Activated T-cell treated with anti-CD3 and anti-CD28 coated beads for 1 hour (primary cell): ENCODE measurements at places on chromosomes 3 and 15.

DNA sequence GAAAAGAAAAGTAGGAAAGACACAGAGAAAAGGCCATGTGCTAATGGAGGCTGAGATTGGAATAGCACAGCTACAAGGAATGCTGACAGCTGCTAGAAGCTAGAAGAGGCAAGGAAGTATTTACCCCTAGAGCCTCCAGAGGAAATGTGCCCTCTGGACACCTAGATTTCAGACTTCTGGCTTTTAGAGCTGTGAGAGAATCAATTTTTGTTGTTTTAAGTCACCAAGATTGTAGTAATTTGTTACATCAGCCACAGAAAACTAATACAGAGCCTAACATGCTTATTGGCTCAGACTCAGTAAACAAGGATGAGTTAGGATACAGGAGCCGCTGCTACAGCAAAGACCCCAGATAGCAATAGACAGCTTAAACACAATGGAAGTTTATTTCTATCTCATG is 33.1 kb upstream of the GLCE start:
- DNase-seq, result no peak

GRCh38 chr3:17747890-17748247 is 5.4 kb upstream of the TBC1D5 start:
- no peak for DNase-seq

DNA sequence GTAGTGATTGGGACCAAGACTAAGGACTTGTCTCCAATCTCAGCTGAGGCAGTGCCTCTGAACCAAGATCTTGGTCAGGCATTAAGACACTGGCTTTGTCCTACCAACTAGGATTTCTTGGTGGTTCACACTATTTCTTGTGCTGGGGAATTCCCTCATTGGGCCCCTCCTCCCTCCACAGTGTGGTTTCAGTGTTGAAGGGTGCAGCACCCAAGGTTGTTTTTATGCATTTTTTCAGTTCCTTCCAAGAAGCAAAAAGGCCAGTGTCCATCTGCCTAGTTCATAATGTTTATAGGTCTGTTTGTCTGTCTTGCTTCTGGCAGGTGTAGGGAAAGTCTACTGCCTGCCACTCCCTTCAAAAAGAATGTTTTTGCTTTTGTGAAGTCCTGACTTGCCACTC is 10.6 kb upstream of the ITPKA start:
- no peak for DNase-seq

DNA sequence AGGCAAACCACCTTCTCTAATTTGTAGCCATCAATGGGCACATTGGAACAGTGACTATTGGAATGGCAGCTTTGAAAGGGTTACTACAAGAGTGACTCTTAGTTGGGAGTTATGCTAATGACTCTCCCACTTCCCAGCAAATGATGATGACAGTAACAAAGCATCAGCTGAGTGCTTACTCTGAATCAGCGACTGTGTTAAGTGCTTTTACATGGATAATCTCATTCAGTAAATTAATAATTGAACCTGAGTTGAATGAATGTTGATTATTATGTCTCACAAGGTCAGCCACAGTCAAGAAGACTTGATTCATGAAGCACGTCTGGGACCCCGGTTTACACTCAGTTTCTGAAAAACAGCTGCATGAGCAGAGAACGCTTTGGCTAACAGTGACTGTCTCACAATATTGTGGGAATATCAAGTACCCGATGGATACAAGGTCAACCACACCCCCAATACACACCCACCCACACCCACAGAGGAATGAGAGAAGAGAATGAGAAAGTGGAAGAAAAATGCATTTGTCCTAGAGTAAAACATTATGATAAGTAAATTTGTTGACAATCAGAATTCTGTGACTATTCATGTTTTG is 242.0 kb upstream of the FEZF2 start:
- DNase-seq, result no peak

DNA sequence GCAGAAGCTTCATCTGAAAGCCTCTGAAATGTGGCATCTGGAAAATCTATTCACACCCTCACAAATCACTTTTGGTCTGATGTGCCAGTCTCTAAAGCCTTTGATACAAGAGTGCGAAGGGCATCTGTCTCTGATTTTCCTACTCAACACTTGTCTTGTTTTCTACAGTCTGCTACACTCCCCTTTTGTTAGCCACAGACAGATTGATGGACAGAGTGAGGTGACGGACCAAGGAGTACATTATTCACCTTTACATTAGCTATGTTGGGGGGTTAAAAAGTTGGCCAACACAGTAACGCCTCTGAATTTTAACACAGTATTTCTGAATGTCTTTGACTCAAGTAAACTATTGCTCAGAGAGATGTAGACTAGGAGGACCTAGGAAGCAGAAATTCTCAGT is 63.1 kb downstream of the TNIK start:
- DNase-seq, result no peak

DNA sequence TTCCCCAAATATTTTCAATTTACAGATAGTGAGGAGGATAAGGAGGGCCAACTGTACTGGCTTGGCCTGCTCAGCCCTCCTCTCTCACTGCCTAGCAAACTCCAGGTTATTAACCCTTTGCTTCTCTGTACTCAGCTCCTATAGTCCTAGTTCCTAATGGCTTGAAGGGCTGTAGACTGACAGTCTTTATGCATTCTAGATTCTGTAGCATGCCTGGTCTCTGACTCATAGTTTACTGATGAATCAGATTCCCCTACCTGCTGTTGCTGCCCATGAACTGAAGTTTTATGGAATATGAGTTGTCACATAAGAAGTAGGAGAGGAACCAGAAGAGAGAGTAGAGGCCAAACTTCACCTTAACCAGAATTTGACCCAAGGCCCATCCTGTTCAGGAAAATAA is 27.1 kb upstream of the MAP3K13 start:
- DNase-seq, result no peak

GRCh38 chr3:125212091-125212508 is 448 bp downstream of the SLC12A8 start:
- DNase-seq, result no peak

DNA sequence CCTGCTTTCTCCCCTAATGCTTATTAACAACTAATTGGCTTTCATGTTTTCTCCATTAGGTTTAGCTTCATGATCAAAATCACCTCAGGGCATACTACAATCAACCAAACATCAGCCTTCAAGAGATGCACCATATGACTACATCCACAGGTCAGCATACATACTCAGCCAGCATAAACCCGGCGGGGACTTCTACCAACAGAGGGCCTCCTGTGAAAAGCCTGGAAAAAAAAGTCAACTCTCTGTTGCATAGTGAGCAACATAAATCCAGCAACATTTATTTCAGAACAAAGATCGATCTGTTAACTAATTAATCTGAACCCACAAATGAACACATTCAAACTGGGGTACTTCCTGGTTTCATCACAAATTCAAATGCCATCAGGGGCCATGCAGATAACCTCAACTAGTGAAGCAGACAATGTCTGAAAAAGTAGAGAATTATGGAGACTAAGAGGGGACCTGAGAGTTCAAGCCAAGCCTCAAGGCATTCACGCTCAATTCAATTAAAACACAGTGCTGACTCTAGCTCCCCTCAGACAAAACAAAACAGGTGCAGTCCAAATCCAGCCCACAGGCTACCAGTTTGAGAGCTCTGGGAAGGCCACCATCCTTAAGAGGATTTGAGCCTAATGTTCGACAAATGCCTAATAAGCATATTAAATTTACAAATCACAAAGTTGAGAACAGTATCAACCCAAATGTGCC is 124.5 kb downstream of the MAGI1 start:
- no peak for DNase-seq

GRCh38 chr3:143784446-143784845 is 63.8 kb downstream of the SLC9A9 start:
- DNase-seq, result no peak

DNA sequence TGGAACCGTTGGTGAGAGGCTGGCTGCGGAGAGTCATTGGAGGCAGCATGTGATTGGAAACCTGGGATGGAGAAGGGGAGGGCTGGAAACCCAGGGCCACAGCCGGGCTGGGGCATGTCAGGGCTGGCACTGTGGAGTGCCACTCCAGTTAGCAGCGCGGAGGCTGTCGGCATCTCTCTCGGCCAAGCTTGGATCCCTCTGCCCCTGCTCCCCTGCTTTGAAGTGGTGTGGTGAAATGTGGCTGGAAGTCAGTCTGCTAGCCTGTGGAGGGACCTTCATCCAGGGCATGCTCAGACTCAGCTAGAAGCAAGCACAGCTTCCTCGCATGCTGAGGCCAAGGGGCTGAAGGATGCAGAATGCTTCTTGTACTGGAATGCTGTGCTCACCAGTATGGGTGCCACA is 13.5 kb downstream of the SLCO3A1 start:
- DNase-seq, result no peak

GRCh38 chr3:21944251-21944650 is 193.2 kb upstream of the ZNF385D start:
- no peak for DNase-seq

DNA sequence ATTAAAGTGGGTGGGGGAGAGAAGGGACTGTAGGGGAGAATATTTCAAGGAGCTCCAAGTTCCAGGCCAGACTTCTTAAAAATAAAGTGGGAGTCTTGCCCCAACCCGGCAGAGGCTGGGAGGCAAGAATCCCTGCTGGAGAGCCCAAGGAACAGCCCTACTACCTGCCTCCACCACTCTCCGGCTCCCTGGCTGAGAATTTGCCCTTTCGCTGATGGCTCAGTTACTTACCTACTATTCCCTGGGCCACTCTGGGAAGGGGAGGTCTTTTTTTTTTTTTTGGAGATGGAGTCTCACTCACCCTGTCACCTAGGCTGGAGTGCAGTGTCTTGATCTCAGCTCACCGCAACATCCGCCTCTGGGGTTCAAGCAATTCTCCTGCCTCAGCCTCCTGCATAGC is 15.5 kb downstream of the MYL3 start:
- no peak for DNase-seq

- DNase-seq, result no peak
Observed at GRCh38 chr3:161104561-161105551, at the start of gene B3GALNT1. Gene B3GALNT1 (minus strand): TSS chr3:161105349. CDS start chr3:161086754, 18,595 bp downstream.

DNA sequence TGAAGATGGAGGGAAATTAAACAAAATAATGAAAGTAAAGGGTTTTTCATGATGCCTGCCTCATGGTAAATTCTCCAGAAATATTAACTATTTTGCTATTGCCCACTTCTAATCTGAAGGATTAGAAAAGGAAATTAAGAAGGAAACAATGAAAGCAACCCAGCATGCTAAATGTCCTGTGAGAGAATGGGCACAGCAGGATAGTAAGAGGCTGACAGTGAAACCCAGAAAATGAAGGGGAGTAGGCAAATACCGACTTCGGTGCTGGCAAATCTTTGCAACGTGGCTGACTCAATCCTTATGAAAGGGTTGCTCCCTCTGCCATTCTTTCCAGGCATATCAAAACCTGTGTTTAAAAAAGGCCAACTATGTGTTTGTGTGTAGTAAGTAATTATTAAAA is 147.5 kb upstream of the SYNPR start:
- DNase-seq, result no peak

DNA sequence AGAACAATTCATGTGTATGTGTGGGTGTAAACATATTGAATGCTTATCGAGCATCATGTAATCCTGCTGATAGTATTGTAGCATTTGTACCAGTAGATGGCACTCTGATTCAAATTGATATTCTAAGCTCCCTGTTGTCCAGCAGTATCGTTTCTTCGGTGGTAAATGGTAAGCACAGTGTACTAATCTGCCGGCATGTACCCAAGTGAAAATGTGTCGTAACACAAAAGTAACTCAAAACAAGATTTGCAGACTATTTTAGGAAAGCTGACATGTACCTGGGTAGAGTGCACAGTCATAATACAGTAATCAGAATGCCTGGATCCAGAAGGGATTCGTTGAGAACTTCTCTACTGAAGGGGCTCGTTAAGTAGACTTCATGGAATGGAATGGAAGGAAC is 31.7 kb upstream of the MNS1 start:
- no peak for DNase-seq

DNA sequence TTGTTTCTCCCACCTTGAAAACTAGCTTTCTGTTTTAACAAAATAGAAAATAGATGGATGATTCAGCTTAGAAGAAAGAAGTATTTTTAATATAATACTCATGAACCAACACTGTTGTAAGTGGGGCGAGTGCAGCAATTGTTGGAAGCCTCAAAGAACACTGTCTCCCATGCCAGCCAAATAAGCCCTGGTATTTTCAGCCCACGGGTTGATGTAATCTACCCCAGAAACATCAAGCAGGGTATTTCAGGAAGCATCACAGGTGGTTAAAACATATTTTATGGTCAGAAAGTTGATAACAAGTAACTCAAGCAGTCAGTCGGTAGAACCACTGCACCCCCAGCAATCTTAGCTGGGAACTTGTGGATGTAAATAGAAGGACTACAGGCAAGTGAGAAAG is 115.9 kb downstream of the SV2B start:
- DNase-seq, result no peak

DNA sequence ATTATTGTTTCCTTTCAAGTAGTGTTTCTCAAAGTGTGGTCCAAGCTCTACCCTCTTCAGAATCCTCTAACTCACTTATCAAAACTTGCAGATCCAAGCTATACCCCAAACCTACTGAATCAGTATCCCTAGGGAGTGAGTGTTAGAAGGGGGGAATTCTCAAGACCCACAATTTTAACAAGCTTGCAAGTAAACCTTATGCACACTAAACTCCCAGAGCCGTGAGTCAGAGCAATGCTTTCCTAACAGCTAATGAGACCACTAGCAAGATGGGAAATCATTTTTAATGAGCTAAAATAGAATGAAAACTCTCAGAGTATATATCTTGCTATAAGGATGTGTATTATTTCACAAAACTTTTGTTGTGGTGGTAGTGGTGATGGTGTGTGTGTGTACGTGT is 41.1 kb upstream of the SRGAP3 start:
- no peak for DNase-seq
